ENCODE measurements at places on chromosomes 6 and 20.
A peak's percentile ranks its signal among the peaks of the same experiment; 100 is the strongest.

DNA sequence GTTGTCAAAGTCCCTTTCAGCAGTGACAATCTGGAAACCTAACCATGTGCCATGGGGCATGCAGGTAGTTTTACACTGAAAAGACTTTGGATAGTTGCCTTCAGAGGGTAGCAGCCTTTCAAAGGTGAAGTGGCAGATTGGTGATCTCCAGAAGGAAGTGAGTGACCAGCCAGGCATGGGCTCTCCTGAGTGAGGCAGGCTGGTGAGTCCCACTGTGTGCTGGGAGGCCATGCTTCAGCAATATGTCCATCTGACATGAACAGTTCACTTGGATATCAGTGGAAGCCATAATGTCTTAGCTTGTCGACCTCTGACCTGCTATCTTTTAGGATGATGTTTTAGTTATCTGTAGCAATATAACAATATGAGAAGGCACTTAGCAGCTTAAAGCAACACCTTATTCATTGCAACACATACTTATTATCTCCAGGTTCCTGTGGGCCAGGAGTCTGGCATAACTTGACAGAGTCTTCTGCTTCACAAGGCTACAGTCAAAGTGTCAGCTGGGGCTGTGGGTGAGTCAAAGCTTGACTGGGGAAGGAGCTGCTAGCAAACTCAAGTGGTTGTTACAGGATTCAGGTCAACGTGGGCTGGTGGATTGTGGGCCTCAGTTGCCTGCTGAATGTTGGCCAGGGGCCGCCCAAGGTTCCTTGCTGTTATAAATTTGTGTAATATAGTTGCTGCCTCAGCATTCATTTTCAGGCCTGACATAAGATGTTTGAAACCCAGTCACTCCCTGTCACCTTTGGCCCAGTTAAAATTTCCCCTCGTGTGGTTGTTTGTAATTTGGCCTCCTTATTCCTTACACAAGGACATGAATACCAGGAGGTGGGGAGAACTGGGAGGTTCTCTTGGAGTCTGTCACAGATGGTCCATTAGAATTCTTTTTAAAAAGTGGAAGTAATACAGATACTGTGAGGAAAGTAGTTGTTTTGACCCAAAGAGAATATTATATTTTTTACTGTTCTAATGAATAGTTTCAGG lies 100.2 kb downstream of the UST start:
- DNase-seq, result no peak
- H3K27me3 ChIP-seq, result no peaks in the 10 kb centered on the region
- H3K36me3 ChIP-seq, result no peaks in the 10 kb centered on the region

DNA sequence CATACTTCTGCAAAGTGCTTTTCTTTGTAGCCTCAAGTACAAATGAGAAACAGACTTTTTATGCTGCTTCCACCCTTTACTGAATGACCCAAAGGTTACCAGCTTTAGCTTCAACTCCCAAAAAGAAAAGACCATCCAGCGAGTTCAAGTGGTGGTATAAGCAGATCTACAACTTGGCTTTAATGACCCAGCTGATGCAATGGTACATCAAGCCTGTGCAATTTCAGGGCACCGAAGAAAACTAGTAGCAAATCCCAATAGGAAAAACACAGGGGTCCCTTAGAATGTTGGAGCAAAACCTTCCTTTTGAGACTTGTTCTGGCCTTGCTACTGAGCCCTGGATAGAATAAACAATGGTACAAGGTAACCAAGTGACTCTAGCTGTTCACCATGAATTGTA lies 33.8 kb downstream of the STX7 start:
- H3K36me3 ChIP-seq, result no peaks in the 10 kb centered on the region
- no peak for DNase-seq
- H3K4me3 ChIP-seq, result no peak overlapping the region
- H3K4me1 ChIP-seq, result peaks cover 27% of the 10 kb centered on the region
- H3K27ac ChIP-seq, result no peak overlapping the region
- no peaks in the 10 kb centered on the region for H3K27me3 ChIP-seq

GRCh38 chr20:17666481-17666880 lies 15.6 kb downstream of the RRBP1 start:
- H3K27me3 ChIP-seq, result no peaks in the 10 kb centered on the region
- H3K27ac ChIP-seq, result no peak overlapping the region
- no peaks in the 10 kb centered on the region for H3K36me3 ChIP-seq
- peaks cover 29% of the 10 kb centered on the region for H3K4me1 ChIP-seq
- H3K4me3 ChIP-seq, result no peak overlapping the region
- no peak for DNase-seq

GRCh38 chr6:134081506-134081905 lies 29.1 kb upstream of the SLC2A12 start:
- peaks cover 2% of the 10 kb centered on the region for H3K4me1 ChIP-seq
- no peak overlapping the region for H3K4me3 ChIP-seq
- no peaks in the 10 kb centered on the region for H3K36me3 ChIP-seq
- no peaks in the 10 kb centered on the region for H3K27me3 ChIP-seq
- no peak for DNase-seq

DNA sequence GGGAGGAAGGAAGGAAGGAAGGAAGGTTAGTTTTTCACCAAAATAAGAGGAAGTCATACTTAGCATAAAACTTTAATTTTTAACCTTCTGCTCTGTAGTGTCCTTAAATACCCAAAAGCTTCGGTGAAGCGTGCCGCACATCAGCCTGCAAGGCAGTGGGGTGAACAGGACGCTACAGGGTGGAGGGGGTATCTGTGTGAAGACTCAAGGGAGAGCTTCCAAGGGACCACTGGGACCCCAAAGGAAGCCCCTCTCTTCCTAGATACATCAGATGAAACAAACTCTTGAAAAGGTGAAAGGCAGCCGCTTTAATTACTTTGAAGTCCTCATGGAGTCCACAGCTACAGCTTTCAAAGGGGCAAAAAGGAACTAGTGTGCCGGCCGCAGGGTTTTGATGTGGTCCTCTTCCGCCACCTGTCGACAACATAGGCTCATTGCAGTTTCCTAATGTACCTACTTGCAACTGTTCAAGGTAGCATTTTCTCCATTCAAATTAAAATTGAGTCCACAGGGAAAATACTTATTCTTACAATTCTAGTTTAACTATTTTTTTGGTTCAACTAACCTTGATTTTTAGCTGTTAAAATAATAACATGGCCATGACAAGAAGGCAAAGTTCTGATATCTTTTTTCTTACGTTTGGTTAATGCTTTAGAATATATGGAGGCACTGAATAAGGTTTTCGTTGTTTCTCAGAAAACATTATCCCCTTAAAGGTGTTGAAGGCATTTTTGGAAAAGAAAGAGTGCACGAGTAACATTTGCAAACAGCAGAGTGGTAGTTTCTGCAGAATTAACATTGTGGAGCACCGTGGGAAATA lies 135.0 kb upstream of the RIPOR2 start:
- H3K4me3 ChIP-seq, result no peak overlapping the region
- H3K27ac ChIP-seq, result no peak overlapping the region
- peaks cover 6% of the 10 kb centered on the region for H3K4me1 ChIP-seq

DNA sequence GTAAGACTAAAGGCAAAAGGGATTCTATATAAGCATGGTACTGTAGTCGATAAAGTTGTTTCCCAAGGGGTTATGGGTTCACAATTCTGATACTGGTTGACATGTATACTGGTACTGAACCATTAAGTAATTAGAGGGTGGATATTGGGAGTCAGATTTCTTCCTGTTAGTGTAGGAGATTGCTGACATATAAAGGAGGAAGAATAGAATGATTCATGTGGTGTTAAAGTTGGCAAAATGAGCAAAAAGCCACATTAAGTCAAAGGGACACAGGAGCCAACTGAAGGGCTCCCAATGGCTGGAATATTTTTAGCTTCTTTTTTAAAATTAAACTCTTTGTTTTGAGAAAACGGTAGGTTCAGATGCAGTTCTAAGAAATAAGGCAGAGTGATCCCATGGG lies 161.8 kb upstream of the PRND start:
- peaks cover 7% of the 10 kb centered on the region for H3K27me3 ChIP-seq
- no peaks in the 10 kb centered on the region for H3K36me3 ChIP-seq
- H3K4me3 ChIP-seq, result no peak overlapping the region
- H3K4me1 ChIP-seq, result no peaks in the 10 kb centered on the region

DNA sequence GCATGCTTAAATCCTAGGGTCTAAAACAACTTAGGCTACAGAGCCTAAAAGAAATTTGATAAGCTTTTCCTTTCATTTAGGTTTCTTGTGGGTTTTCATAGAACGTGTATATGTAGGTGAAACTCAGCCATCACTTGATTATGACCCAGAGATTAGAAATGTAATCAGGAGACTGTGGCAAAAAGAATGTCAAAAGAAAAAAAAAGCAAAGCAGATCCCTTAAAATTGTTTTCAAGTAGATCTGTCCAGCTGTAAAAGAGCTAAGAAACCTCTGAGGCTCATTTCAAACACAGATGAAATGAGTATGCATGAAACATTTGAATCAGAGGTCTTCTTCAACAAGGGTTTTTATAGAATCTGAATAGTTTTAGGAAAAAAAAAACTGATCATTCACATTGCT lies 341.3 kb upstream of the PRDM1 start:
- DNase-seq, result no peak
- peaks cover 5% of the 10 kb centered on the region for H3K4me1 ChIP-seq
- H3K27me3 ChIP-seq, result no peaks in the 10 kb centered on the region
- no peaks in the 10 kb centered on the region for H3K36me3 ChIP-seq
- H3K4me3 ChIP-seq, result no peak overlapping the region

DNA sequence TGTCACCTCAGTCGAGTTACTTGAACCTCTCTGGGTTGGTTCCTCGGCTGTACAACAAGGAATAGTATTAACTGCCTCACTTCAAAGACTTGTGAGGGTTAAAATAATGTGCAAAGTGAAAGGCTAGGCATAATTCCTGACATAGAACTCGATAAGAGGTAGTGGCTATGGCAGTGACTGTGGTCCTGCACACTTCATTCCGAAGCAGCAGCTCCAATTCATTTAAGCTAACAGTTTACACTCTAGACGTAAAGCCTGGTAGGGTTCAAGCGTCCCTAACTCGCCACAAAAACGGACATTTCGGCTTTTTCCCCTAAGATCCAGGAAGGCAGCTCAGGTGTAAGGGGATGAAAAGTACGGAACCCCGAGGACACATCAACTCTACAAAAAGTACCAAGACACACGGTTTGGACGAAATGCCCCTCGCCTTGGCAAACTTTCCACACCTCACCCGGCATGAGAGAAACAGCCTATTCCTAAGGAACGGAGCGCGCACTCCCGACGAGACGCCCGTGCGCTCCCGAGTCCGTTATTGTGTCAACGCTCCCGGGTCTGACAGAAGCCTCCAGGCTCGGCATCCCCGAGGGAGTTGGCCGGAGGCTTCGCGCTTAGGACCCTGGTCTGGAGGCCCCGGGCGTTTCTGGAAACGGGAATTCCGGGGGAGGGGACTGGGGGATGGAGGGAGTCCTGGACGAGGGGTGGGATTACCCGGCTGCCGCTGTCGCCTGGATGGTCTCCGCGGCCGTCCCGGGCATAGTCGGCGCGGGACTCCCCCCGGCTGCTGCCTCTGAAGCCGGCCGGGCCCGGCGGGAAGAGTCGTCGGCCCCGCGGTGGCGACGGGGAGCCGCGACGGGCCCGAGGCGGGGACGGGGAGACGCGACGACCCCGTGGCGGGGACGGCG lies 937 bp downstream of the ZNF318 start:
- peak overlapping the region; percentile 72 for H3K27ac ChIP-seq
- no peaks in the 10 kb centered on the region for H3K27me3 ChIP-seq
- H3K4me3 ChIP-seq, result peak overlapping the region; percentile 90

- DNase-seq, result no peak
- no peaks in the 10 kb centered on the region for H3K27me3 ChIP-seq
- no peak overlapping the region for H3K4me3 ChIP-seq
- H3K36me3 ChIP-seq, result no peaks in the 10 kb centered on the region
Observed at GRCh38 chr6:16754876-16755275, 6.4 kb downstream of the ATXN1 start.

GRCh38 chr6:37357288-37357687 lies 3.5 kb downstream of the RNF8 start:
- no peaks in the 10 kb centered on the region for H3K27me3 ChIP-seq
- no peak overlapping the region for H3K27ac ChIP-seq
- peaks cover 23% of the 10 kb centered on the region for H3K4me1 ChIP-seq
- H3K4me3 ChIP-seq, result no peak overlapping the region
- no peak for DNase-seq
- peaks cover 19% of the 10 kb centered on the region for H3K36me3 ChIP-seq

DNA sequence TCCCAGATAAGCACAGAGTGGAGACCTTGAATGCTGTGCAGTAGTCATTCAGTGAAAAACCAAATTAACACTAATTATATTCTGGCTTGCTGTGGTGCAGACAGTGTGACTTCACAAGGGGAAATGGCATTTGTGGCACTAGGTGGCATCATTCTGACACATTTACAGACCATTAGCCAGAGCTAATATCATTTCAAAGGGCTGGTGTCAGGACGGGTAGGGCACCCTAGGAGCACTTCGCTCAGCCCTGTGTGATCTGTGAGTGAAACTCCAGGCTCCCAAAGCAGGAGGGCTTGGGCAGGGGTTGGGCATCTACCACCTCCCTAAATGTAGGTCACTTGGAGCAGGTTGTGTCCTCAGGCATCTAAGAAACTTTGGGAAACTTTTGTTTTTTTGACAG lies 555.8 kb downstream of the PKHD1 start:
- H3K36me3 ChIP-seq, result no peaks in the 10 kb centered on the region
- DNase-seq, result no peak
- no peak overlapping the region for H3K4me3 ChIP-seq

DNA sequence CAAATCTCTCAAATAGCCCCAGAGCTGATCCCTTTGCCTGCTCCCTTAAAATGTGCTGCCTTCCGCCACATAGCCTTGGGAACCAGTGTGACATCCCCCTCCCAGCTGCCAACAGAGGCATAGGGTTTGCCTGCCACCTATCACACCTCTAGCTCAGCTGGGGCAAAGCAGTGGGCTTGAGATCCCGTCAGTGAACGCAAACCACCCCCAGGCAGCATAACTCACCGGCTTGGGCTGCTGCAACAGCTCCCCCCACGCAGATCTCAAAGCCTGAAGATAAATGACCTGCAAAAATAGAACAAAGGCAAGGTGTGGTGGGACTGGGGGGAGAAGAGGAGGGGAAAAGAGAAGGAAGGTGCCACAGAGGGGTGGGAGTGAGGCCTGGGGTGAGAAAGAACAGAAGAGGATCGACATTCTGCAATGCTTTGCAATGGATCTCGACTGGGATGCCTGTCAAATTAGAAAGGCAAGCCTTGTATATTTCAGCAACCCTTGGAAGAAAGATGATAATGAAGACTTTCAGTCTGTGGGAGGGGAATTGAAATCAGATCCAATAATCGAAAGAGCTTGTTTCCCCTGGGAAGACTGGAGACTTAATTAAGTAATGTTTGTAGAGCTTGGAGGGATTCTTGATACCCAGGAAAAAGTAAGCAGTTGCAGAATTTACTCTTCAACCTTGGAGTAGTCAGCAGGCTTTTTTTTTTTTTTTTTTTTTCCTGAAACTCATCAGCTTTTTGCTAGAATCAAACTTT lies 1.3 kb downstream of the PDYN start:
- H3K4me1 ChIP-seq, result no peaks in the 10 kb centered on the region
- H3K36me3 ChIP-seq, result no peaks in the 10 kb centered on the region
- H3K27me3 ChIP-seq, result peaks cover 65% of the 10 kb centered on the region
- H3K27ac ChIP-seq, result no peak overlapping the region
- peak; percentile 48 for DNase-seq
- H3K4me3 ChIP-seq, result no peak overlapping the region

- no peaks in the 10 kb centered on the region for H3K4me1 ChIP-seq
- H3K4me3 ChIP-seq, result no peak overlapping the region
- no peak for DNase-seq
- peak overlapping the region; percentile 21 for H3K27ac ChIP-seq
- H3K36me3 ChIP-seq, result no peaks in the 10 kb centered on the region
Observed at GRCh38 chr20:34150306-34151000, 38.4 kb upstream of the EIF2S2 start.

GRCh38 chr20:32209850-32210605 lies 2.3 kb downstream of the POFUT1 start:
- peaks cover 43% of the 10 kb centered on the region for H3K4me1 ChIP-seq
- H3K36me3 ChIP-seq, result peaks cover 15% of the 10 kb centered on the region
- no peak for DNase-seq

- no peaks in the 10 kb centered on the region for H3K27me3 ChIP-seq
- H3K27ac ChIP-seq, result no peak overlapping the region
- H3K36me3 ChIP-seq, result no peaks in the 10 kb centered on the region
- H3K4me3 ChIP-seq, result no peak overlapping the region
- no peak for DNase-seq
Observed at GRCh38 chr6:14478381-14479225, 361.0 kb downstream of the CD83 start.
